ENCODE measurements at places on chromosomes 7 and 10.

DNA sequence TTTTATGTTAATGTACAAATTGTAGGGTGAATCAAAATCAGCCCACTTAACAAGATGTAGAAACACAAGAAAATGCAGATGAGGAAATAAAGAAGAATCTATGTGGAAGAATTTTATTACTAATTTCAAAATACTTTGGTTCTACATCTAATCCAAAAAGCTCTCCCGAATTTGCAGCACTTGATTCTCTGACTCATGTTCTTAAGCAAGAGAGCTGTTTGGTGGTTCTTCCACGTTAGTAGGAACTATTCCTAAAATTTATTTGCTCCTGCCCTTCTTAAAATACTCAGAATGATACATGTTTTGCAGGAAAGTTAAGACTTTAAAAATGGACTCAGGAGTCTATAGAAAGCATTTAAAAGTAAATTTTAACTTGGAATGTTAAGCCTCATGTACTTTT lies 91.8 kb downstream of the ZMYND11 start:
- no peak for DNase-seq

- DNase-seq = no peak
Observed at GRCh38 chr10:99443500-99443899, 13.1 kb upstream of the GOT1 start.

GRCh38 chr10:34647875-34648865 lies 166.9 kb downstream of the PARD3 start:
- no peak for DNase-seq

DNA sequence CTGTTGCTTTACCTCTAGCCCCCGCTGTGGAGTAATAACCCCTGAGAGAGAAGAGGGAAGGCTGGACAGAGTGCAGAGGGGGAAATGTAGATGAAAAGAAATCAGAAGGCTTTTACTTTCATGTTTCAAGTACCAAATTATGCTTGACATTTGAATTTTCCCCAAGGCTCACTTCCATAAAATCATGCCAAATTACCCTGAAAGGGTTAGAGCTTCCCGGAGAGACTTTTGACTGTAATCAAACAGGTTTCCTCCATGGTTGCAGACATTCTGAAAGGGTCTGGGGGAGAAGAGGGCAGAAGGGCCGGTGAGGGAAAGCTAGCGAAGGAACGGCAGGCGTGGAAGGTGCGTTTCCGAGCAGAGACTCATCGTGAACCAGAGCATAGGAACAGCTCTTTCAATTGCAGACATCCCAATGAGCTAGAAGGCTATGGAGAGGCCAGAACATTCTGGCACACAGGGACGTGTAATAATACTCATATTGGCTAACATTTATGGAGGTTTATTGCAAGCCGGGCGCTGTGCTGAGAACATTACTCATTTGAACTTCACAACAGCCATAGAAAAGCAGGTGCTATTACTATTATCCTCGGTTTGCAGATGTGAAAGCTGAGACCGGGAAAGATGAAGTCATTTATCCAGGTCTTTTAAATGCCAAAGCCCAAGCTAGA lies 620.8 kb upstream of the AUTS2 start:
- DNase-seq = no peak

DNA sequence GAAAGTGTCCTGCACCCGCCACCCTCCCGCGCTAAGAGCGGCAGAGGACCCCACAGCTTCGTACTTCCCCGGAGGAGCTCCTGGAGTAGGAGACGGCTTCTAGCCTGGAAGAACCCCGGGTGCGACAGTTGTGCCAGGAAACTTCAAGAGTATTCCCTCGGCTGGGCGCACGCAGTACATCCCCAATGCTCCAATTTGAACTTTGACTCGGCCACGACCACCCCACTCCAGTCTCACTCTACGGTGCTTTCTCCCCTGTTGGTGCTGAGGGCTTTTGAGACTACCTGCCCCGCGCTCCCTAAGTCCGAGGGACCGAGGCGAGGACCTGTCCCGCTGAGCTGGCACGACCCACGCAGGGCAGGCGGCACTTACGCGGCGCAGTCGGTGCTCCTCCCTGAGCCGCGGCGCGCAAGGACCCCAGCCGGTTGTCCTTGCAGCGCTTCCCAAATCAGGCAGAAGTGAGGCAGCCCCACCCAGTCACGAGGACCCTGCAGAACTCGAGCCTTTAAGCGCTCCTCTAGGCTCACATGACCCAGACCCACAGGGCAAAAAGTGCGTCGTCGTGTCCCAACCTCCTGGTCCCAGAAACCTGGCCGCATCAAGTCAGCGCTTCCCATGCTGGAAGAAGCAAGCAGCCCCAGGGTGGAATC lies at the start of gene CPVL:
CPVL (minus strand) TSS at position 481 of the 650 bp plus-strand sequence. CDS start 25,476 bp downstream, outside the sequence.
- DNase-seq = no peak

DNA sequence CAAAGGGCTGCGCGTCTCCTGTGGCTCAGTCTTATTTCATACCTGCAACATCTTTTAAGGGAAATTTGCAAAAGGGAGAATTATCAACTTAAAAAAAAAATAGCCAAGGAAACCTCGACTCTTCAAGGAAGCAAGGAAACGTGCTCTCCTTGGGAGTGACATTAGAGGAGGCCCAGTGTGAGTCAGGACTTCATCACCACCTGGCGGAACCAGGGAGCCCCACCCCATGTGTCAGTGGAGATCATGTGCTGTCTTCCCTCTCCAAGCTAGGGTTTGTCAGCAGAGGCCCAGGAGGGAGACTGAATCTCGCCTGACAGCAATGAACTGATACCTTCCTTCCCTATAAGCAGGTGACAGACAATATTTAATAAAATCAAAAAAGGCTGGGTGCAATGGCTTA lies 28.9 kb downstream of the POR start:
- DNase-seq = no peak

DNA sequence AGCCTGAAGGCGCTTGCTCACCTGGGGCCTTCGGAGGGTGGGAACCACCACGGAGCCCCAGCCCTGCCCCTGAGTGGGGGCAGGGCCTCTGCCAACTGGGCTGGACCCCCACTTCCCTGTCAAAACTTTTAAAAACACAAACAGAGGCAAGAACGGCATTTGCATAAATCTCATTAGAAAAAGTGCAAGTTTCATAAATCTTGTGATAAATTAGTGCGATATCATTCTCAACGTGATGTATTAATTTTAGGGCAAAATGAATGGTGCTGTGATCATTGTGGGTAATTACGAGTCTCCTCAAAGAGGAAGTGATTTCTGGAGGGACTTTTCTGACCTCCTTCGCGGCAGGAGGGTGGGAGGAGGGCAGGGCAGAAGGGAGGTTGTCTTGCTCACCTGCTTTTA lies 98.3 kb downstream of the CDH23 start:
- no peak for DNase-seq

DNA sequence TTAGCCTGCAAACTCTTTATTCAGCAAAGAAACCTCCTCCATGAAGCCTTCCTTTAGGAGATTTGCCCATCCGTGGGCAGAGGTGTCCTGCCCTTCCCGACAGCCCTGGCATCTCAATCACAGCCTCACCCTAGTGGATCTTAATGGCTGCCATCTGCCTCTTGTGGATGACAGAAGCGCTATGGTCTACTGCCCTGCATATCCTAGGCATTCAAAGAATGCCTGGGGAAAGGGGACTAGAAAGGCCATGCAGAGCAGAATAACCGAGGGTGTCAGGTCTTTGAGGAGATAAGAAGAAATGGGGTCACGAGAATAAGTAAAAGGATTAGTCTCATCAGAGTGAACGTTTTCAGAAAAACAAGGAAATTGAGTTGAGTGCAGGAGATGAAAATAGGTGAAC lies 57.7 kb upstream of the SPOCK2 start:
- no peak for DNase-seq

DNA sequence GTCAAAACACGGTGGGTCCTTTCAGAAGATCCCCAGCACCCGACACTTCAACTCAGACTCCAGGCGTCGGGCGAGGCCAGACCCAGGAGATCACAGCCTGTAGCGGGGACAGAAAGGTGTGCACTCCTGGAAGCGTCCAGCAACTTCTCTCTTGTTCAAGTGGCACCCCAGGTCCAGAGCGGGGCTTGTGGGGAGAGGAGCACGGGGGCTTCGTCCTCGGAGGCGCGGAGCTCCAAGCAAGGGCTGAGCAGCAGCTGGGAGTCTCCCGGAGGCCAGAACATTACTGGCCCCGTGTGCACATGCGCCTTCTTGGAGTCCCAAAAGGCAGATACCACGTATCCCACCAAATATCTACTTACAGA lies 54.9 kb downstream of the ZRANB1 start:
- DNase-seq = no peak

GRCh38 chr10:117405730-117406129 lies 30.5 kb upstream of the PDZD8 start:
- DNase-seq = no peak

All from activated CD8-positive, alpha-beta memory T cell treated with anti-CD3 and anti-CD28 coated beads for 4 hours (primary cell).